Brain microvascular endothelial cell (primary cell): ENCODE measurements at places on chromosomes 2 and 18.

DNA sequence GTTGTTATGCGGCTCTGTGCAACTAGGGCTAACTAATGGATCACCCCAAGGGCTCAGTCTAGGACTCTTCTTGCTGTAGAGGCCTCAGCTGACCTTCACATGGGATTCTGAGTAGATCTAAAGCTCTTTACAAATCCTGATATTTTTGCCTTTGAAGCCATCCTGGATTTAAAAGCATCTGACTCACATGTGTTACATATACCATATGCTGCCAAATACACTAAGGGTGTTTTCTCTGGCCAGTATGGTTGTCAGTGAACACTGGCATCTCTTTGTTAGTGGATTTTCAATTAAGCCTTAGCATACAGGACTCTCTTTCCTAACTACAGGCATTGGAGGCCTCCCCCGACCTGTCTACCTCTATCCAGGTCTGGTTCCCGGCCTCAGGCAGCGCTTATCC, 992.8 kb upstream of the FANCL start:
- no peak for DNase-seq

- DNase-seq: peak; percentile 28
These were observed 894.5 kb upstream of the POU3F3 start for GRCh38 chr2:103959174-103960128.

- DNase-seq: no peak
These were observed 11.5 kb upstream of the SNED1 start for GRCh38 chr2:240986787-240987411.

DNA sequence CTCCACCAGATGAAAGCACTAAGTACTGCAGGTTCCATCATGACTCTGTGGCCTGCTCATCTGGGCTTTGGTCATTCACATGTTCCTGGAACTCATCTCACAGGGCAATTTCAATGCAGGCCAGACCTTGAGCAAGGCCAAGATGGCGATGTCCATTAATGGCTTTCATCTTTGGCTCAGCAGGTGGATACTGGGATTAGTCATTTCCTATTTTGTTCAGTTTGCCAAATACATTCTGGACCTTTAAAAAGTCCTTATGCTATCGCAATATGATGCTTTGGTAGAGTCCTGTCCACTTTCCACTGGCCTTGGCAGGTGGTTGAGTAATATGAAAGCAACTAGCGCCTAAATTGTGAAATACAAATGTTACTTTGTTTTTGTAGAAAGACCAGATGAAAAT, 170.1 kb upstream of the REV1 start:
- no peak for DNase-seq

DNA sequence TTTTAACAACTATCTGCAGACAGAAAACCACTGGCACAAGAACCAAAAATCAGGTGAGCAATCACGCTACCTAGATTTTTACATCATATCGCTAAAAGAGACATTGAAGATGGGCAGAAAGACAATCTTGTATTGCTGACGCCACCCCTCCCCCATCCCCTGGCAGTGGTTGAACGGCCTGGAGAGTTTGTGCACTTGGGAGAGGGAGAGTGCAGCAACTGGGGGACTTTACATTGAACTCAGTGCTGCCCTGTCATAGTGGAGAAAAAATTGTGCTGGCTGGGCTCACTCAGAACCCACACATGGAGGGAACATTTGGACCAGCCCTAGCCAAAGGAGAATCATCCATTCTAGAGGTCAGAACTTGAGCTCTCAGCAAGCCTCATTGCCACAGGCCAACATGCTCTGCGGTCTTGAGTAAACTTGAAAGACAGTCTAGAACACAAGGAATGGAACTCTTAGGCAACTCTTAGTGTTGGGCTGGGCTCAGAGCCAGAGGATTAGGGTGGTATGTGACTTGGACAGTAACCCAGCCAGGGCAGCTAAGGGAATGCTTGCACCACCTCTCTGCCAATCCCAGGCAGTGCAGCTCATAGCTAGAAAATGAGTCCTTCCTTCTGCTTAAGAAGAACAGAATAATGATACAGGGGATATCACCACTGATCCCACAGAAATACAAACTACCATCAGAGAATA, 220.0 kb upstream of the CYP26B1 start:
- peak; percentile 92 for DNase-seq

DNA sequence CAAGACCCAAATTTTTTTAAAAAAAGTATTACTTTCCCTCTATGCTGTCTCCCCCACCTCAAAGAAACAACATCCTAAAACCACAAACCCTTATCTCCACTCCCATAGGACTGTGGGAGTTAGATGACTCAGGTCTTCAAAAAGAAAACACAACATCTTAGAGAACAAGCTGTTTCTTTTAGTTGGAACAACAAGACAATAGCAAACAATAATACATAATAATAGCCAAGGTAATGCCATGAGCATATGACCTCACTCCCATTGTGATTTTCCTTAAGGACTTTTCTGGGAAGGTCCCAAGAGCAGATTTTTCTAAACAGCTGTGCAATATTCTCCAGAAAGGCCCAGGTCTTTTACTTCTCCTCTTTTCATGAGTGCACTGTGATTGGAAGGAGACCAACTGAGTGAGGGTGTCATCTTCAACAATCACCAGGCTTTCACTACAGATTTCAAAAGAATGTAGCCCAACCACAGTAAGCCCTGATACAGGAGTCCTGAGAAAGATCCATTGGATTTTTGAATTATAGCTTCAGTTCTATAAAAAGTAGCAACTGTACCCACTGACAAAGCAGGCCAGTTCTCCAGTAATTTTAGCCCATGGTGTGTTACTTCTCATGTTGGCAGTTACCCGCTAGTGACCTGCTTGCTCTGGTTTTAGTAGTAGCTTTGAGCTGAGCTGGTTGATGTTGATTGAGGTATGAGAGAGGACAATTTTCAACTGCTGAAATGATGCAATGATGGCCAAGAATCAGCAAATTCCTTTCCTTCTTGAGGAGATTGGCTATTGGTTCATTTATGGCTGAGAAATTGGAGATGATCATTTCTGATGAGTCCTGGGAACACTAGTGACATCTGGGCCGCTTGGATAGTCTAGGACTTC, 144.5 kb upstream of the TCF4 start:
- DNase-seq: peak; percentile 66

DNA sequence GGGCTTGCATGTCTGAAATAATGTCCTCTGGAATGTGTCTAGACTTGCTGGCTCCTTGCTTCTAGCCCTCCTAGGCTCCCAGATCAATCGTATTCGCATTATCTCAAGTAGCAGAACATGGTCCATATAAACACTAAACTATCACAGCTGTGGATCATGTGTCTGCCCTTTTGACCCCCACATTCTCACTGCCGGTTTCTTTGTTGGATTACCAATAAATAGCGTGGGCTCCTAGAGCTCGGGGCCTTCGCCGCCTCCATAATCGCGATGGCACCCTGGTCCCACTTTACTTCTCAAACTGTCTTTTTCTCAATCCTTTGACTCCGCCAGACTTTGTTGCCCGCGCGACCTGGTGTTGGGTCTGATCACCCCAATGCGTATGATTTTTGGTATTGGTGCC, 6.3 kb upstream of the SCYGR8 start:
- DNase-seq: no peak

- no peak for DNase-seq
These were observed 39.2 kb downstream of the GALNT1 start for GRCh38 chr18:35620765-35621164.

DNA sequence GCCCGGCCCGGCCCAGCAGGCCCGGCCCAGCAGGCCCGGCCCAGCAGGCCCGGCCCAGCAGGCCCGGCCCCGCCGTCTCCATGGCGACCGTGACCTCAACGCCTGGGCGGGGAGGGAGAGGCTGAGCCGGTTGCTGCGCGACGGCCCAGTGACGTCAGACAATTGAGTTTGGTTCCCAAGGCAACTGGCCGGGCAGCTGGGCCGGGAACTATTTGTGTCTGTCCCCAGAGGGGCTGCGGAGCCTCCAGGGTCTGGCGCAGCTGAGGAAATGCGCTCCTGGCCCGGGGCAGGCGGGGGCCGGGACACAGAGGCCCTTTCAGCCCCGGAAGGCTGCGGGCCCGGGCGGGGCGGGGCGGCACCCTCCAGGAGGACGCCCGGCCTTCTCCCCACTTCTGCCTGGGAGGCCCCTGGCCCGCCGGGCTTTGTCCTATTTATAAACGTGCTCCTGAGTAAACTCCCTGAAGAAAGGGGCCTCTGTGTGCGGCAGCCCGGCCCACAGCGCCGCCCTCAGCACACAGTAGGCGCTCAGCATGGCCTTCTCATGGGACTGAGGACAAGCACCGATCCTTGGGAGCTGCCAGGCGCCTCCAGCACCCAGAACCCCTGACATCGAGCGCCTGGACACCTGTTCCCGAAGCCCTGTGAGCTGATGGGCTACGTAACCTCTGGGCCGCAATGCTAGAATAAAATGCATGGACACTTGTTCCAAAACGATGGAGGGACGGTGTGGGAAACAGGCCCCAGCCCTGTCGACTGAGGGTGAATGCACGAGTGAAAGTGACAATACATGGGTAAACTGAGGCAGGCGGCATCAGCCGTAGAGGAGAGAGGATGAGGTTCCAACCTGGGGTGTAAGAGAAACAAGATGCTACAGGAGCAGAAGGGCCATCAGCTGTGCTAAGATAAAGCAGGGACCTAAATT, 12.3 kb downstream of the TEX44 start:
- DNase-seq: peak; percentile 99

DNA sequence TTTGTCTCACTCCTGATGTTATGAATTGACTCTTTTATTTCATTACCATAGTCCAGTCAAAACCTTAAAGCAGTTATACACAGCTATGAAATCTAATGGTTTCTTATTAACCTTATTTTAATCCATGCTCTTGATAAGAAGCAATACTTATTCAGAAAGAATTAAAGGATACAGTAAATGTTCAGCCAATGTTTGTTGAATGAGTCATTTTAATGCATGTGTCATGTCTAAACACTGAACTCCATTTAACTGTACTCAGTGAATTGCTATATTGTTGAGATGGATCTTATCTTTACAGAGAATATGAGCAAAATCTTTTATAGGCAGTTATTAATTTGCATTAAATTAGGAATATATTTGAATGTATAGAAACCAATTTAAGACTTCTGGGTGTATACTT, 135.1 kb upstream of the TFPI start:
- no peak for DNase-seq

- peak; percentile 57 for DNase-seq
These were observed 323.9 kb downstream of the XIRP2 start for GRCh38 chr2:167212014-167212648.

GRCh38 chr2:45191146-45191863, 182.1 kb upstream of the SIX2 start:
- DNase-seq: no peak

GRCh38 chr2:25230948-25231311, 62.5 kb upstream of the POMC start:
- no peak for DNase-seq

- DNase-seq: peak; percentile 1
These were observed 74.4 kb downstream of the ANKRD12 start for GRCh38 chr18:9210966-9211365.

- DNase-seq: no peak
These were observed 36.5 kb downstream of the ROCK2 start for GRCh38 chr2:11307764-11308415.

- DNase-seq: peak; percentile 27
These were observed 94.2 kb upstream of the DLX2 start for GRCh38 chr2:172196768-172197431.

- DNase-seq: no peak
These were observed 1.3 kb upstream of the CXCR1 start for GRCh38 chr2:218168016-218168415.

GRCh38 chr2:152380261-152381055, 45.5 kb downstream of the FMNL2 start:
- no peak for DNase-seq

- DNase-seq: no peak
These were observed 25.6 kb downstream of the COBLL1 start for GRCh38 chr2:164816046-164816445.

DNA sequence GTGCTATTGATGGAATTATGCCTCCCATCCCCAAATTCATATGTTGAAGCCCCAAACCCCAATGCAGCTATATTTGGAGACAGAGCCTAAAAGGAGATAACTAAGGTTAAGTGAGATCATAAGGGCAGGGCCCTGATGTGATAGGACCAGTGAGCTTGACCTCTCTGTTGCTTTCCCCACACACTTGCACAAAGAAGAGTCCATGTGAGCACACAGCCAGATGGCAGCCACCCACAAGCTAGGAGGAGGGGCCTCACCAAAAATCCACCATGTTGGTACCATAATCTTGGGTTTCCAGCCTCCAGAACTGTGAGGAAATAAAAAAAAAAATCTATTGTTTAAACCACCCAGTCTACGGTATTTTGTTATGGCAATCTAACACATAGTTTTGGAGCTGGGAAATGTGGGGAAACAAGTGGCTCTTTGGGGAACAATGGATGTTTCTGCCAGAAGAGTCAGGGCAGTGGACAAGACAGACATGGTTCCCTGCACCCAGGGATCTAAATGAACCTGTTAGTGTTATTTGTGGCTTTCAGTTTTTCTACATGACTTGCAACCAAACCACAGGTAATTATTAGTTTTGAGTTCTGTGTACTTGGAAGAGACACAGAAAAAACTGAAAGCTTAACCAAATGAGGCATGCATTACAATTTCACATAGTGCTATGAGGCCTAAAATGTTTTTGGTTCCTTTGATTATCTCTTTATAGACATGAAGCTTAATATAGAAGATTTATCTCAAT, 259.1 kb downstream of the LTBP1 start:
- no peak for DNase-seq

GRCh38 chr2:168375195-168375798, 80.8 kb upstream of the CERS6 start:
- no peak for DNase-seq

- no peak for DNase-seq
These were observed 18.5 kb downstream of the SFTPB start for GRCh38 chr2:85649201-85650190.

DNA sequence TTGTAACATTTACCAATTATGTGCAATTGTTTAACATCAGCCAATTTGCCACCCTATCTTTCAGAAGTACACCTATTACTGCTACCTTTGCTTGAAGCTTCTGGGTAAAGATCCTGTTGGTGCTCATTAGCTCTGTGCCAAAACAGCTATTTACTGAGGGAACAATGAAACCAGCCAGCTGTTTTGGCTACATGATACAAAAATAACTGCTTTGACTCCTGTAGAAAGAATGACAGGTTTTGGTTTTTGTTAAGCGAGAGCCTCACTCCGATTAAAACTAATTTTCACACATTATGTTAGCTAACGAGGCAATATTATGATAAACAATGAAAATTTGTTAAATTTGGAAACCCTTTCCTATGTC, 907.0 kb downstream of the EPHA4 start:
- no peak for DNase-seq

- DNase-seq: no peak
These were observed 37.3 kb upstream of the GRP start for GRCh38 chr18:59182673-59183072.

- DNase-seq: no peak
These were observed 20.4 kb upstream of the TDRD15 start for GRCh38 chr2:21103274-21103891.

- no peak for DNase-seq
These were observed 1344.2 kb downstream of the LRP1B start for GRCh38 chr2:140786585-140786984.

DNA sequence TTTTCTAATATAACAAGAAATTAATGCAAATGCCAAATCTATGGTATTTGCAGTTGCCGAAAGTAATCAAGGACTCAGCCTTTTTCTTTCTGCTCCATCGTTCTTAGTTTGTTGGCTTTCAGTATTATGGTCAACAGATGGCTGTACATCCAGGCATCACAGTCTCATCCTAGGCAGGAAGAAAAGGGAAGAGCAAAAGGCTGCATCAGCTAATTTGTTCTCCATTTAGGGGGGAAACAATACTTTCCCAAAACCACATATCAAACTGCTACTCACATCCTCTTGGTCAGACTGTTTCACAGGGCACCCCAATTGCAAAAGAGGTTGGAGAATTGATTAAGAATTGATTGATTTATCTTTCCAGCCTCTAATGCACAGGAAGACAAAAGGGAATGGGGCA, 89.3 kb downstream of the MDH1 start:
- DNase-seq: no peak
